ENCODE measurements at places on chromosomes 4 and X.

DNA sequence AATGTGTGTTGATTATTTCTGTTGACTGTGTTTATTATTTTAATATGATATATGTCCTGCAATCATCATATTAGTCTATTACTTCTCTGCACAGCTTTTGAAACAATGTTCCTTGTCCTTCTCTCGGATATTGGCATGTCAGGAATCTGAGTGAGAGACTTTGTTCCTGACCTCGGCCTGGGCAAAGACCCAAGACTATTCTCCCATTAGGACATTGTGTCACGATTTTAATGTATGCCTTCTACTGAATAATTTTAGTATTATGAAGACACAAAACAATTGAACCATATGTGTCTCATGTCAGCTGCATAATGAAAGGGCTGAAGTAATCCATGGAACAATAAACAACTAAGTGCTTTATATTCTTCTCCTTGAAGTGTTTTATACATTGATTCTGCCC, 580.8 kb upstream of the TENM3 start:
- DNase-seq, result no peak

- DNase-seq, result no peak
These were observed 40.4 kb downstream of the GAK start for GRCh38 chr4:891747-892146.

DNA sequence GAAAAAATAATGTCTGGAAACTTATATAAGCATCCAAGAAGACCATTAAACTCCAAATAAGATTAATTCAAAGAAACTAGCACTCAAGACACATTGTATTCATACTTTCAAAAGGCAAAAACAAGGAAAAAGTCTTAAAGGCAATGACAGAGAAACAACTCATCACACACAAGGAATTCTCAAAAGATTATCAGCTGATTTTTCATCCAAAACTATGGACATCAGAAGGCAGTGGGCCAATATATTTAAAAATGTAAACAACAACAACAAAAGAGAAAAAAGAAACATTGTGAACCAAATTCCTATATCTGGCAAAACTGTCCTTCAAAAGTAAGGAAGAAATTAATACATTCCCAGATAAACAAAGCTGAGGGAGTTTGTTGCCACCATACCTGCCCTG, 711.4 kb upstream of the GALNTL6 start:
- DNase-seq, result no peak

DNA sequence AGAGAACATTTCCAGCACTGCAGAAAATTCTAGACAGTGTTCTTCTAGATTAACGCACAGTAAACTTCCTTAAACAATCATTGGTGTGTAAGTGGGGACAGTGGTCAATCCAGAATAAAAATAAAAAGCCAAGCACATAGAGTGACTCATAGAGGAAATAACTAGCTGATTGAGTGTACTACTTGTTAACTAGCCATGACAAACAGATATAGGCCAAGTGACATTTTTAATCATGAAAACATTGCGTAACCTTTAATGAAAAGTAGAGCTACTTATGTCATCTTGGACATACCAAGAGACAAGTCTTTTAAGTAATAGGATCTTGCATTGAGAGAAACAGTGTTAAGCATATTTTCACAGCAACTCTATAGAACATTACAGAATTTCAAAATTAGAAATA, 233.9 kb upstream of the MAB21L2 start:
- no peak for DNase-seq

DNA sequence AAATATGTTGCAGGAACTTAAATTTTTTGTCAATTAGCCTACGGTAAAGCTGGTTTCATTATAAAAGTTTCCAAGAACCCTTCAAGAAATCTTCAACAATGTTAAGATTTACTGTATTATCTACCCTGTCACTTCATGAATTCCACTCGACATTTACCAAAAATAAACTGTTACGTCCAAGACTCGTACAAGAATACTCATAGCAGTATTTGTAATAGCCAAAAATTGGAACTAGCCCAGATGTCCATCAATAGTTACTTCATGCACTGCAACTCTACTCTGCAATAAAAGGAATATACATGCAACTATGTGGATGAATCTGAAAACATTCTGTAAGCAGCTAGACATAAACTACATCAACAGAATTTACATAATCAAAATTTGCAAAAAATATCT, 13.4 kb downstream of the RBMX start:
- no peak for DNase-seq

DNA sequence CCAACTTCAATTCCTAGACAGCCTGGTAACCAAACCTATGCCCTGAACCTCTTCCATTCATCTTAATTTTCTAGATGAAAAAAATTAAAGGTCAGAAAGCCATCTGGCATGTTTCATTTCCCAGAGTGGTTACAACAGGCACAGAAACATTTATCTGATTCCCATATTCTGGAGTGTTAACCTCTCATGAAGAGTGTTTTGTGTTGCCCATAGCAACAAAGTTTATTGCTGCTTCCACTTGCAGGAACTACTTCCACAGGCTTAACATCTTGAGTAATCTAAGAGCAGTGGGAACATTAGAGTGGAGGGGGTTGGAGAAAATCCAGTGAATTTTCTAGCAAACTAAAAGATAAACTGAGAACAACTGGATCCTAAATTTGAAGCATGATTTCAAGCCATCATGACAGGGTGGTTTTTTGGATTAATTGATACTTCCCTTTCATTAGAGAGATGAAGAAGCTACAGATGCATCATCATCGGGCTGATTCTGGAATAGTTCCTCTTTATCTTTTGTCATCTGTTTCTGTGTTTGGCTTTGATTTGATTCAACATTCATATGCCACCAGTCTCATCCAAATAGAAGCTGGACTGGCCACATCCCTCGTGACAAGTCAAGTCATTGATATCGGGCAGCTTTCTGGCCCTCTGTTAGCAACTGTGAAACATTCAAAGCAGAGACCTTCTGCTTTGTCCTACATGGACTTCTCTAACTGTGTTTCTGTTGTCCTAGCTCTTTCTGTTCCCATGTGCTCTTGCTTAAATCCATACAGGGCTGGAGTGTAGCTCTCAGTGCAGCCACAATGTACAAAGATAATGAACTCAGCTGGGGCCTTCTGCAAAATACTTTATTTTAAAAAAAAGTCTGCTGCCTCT, 167.3 kb downstream of the MID1IP1 start:
- no peak for DNase-seq

GRCh38 chrX:20414762-20415445, 148.2 kb upstream of the RPS6KA3 start:
- DNase-seq, result no peak

GRCh38 chr4:23970201-23970850, 80.5 kb upstream of the PPARGC1A start:
- DNase-seq, result no peak

DNA sequence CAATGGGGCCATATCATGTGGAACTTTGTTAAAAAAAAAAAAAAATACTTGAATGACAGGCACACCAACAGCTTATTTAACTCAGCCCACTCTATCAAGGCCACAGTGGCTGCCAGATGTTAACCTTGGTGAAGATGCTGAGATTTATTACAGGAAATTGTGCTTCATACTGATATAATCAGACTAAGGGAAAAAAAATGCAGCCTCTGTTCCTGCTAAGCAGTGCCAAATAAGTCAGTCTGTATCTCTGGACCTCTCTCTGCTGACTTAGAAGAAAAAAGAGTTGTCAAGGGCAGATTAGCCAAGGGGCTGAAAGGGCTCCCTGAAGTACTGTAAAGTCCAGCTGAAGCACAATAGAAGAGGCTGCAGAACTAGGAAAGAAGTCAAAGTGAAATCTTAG, 677.7 kb upstream of the HTR2C start:
- DNase-seq, result no peak

- no peak for DNase-seq
These were observed 2.0 kb upstream of the GPR34 start for GRCh38 chrX:41686788-41687187.

GRCh38 chrX:110536816-110537215, 178.2 kb downstream of the RTL9 start:
- no peak for DNase-seq

Measured in activated CD4-positive, alpha-beta T cell treated with anti-CD3 and anti-CD28 coated beads for 1 hour (primary cell).